ENCODE measurements at places on chromosomes 6 and 20. TPM values are rescaled to one million over a fixed set of nuclear protein-coding genes. Genes with fewer than 3 reads are reported as not detected.

NAA20 gene
- 38.5 TPM for total RNA-seq

HLA-B gene
- 497 TPM for total RNA-seq

PLA2G7 gene
- total RNA-seq: not detected

GINS1 gene
- total RNA-seq: 0.42 TPM

AGER gene
- 0.83 TPM for total RNA-seq

PNPLA1 gene
- not detected for total RNA-seq

SPDEF gene
- total RNA-seq: not detected

VWA7 gene
- 0.45 TPM for total RNA-seq

MACROD2 gene
- 2.5 TPM for total RNA-seq

LST1 gene
- 7.9 TPM for total RNA-seq

GRCh38 chr6:73579851-73580246 is 59.0 kb upstream of the EEF1A1 start:
- no peak for DNase-seq

DNA sequence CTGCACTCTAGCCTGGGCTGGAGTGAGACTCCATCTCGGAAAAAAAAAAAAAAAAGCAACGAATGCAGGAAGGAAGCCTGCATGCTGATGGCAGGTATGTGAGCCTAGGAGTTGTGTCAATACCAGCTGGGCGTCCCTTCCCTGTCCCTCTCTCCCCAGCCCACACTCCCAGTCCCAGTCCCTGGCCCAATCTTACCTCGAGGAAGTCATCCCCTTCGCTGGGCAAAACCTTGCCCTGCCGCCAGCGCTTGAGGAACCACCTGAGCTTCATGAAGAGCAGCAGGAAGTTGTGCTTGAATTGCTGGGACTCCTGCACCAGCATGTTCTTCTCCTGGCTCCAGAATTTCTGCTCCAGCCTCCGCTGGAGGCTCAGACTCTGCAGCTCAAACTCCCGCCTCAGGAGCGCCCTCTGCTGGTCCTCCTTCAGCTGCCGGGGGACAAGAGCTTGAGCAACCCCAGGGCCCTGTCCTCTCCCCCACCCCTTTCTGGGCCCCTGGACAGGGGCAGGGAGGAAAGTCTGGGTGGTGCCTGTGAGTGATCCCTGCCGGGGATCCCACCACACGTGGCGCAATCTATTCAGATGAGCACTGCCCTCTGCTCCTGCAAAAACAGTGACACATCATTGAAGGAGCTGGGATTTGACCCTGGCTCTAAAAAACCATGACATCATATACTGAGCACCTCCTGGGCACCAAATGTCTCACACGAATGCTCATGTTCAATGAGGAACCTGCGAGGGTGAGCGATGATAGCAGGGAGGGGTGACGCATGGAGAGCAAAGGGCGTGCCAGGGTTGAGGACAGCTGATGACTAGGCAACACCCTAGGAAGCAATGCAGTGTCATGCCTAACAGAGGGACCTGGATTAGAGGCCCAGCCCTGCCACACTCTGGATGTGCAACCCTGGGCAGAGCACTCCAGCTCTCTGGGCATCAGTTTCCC is 35.0 kb upstream of the DSN1 start:
- DNase-seq: no peak

DNA sequence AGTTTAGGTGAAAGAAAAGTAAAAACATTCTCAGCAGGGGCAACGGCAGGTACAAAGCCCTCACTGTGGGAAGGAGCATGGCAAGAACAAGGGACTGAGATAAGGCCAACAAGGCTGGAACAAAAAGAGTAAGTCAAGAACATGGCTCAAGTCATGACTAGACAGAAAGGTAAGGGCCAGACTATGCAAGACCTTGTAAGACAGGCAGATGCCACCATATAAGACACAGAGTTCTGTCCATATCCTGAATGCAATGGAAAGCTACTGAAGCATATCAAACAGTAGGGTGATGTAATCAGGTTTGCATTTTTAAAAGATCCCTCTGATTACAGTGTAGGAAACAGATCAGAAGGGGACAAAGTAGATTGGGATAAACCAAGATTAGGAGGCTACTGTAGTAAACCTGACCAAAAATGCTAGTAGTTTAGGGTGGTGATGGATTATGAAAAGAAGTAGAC is 5.5 kb downstream of the REV3L start:
- no peak for DNase-seq

DNA sequence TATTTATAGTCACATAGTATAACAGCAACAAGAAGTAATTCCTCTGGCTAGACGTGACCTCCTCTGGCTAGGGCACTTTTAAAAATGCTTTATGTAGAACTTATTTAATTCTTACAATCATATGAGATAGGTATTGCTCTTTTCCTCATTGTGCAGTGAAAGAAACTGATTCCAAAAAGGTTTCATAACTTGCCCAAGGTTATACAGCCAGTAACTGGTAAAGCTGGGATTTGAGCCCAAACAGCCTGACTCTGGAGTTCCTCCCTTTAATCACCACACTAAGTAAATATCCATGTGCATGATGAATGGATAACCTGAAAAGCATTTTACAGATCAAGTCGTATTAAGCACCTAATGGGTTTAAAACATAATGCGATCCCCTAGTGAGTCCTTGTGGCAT is 214.6 kb downstream of the PRL start:
- DNase-seq: no peak

- no peak for DNase-seq
Observed at GRCh38 chr20:32941155-32941885, 62.9 kb downstream of the SUN5 start.

GRCh38 chr6:113362301-113363047 is 494.7 kb upstream of the MARCKS start:
- no peak for DNase-seq

DNA sequence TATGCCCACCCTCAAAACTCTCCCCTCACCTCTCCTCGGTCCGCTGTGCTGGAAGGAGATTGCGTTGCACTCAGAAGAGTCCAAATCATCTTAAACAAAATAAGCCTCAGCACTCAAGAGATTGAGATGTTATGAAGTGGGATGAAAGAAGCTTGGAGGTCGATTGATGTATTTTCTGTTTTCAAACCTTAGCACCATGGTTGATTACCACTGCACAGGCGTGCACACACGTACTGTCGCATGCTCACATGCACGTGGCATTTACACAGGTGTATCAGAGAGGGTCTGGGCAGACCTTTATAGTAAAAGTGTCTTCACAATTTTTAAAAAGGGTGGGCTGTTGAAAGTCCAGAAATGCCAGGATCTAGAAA is 612 bp upstream of the AGPAT4 start:
- no peak for DNase-seq

DNA sequence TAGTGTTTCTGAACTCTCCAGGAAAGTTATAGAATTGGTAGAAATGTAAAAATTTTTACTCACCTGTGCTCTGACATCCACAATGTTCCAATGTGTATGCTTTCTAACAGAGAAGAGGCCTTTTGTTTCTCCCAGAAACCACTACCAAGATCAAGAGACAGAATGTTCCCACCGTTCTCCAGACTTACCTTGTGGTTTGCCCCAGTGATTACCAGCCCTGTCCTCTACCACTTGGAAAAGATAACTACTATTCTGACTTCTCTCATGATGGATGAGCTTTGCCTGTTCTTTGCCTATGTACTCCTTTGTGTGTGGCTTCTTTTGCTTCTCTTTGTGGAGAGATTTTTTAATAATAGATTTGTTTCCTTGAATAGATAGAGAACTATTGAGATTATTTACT is 173.0 kb upstream of the SCGN start:
- no peak for DNase-seq

DNA sequence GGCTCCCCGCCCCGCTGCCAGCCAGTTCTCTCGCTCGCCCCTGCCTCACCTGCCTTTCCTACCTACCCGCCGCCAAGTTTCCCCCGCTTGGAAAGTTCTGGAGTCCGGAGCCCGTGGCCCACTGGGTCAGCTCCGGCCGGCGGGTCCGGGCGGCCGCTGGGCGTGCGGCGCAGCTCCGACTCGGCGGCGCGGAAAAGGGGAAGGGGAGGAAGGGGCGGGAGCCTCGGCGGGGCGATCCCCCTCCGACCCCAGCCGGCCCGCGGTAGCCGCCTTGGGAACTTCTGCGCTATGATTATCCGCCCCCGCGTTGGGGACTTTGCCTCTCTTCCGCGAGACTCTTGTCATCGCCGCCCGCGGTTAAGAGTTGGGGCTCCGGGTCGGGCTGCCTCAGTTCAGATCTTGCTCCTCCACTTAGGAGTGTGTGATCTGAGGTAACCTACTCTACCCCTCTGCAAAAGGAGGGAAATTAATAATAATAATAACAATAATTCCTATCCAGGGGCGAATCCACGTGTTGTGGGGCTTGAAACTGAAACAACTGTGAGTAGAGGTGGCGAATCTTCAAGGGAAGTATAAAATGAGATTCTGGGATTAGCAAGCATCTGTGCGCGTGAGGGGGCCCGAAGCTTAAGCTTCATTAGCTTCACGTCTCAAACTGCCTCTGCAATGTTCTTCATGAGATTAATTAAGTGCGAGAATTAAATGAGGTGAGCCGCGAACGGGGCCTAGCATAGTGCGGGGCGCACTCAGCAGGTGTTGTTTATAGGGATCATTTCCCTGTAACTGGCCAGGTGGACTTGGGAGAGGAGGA is 30.8 kb downstream of the SF3B5 start:
- DNase-seq: no peak

- DNase-seq: peak; percentile 72
Observed at GRCh38 chr6:39391182-39391581, 68.7 kb upstream of the KCNK16 start.

DNA sequence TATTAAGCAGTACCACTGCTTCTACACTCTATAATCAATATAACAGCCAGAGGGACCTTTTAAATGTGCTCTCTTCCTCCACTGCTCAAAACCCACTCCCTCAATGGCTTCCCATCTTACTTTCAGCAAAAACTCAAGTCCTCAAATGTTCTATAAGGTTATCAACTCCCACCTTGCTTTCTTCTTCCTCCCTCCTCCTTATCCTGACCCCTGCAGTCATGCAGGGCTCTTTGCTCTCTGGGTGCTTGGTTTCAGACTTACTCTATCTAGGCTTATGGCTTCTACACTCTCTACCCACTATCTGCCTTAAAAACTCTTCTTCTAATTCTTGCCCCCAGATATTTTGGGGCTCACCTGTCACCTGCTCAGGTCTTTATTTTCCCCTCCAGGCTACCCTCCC is 5.3 kb downstream of the ARHGAP18 start:
- DNase-seq: no peak

- no peak for DNase-seq
Observed at GRCh38 chr6:120853489-120853888, 480.8 kb downstream of the TBC1D32 start.

- DNase-seq: no peak
Observed at GRCh38 chr20:3560578-3560977, 89.8 kb downstream of the ATRN start.

GRCh38 chr20:46119028-46119546 is 973 bp downstream of the CD40 start:
- no peak for DNase-seq

- DNase-seq: no peak
Observed at GRCh38 chr20:7772371-7772770, 167.9 kb downstream of the HAO1 start.

- DNase-seq: no peak
Observed at GRCh38 chr6:41705996-41706835, 29.2 kb downstream of the TFEB start.

DNA sequence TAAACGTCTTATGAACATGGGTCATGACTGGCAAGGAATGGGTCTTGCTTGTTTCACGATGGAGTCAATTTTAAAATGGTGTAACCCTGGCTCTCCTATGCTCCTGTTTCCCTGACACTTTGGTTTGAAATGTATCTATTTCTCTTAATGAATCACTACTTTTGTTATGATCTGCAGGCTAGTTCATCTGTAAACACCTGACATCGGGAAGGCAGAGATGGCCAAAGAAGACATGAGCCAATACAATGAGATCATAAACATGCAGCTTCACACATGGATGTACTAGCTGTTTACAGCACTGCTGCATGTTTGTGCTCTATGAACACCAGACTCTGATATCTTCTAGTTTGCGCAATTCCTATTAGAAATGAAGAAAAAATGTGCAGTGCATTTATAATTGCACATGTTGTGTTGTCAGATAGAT is 11.0 kb upstream of the RAD21L1 start:
- DNase-seq: no peak

- no peak for DNase-seq
Observed at GRCh38 chr6:96015518-96016333, at the start of gene FUT9. Gene FUT9, plus strand, starts transcription at chr6:96015974. Its CDS starts 187,182 bp downstream, at chr6:96203156.

DNA sequence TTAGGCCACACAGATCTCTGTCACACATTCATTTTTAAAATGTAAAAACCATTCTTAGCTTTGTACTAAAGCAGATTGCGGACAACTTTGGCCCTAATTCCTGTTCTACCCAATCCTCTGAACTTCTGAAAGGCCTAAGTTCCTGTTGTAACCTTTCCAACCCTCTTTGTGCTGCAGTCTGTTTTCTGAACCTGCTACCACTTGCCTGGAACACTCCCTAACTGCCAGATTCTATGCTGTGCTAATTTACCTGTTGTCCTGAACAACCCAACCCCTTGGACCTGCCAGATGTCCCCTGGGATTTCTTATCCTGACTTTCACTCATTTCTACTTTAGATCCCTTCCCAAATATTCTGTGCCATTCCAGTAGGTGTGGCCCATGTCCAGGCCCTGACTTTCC is 398.7 kb downstream of the ZFAND3 start:
- peak; percentile 72 for DNase-seq

DNA sequence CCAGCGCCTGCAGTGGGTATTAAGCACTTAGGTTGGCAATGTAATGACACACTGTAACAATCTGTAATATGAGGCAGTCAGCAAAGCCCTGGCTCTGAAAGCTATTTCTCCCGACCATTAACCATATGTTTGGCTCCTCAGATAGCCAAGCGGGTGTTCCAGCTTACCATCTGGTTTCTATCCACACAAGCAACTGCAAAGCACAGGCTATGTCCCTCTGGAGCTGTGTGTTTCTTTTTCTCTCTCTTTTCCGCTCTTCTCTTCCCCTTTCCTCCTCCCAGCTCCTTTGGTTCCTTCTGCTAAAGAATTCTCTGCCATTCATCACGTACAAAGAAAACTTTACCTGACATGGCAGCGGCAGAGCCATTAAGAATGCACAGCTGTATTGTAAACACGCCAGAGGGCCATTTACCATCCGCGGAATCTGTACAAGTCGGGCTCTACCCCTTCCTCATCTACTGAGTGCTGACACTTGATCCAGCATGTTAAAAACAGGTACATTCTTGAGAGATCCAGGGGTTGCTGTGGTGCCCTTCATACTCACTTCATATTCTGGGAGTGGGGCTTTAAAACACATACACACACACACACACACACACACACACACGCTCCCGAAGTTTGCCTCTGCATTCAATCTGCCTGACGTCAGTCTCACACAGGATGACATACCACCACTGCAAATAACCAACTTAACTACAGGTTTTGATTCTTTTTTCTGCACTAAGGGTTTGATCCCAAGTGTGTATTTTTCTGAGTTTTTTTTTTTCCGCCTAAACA is 77.2 kb downstream of the BACH2 start:
- DNase-seq: no peak

GRCh38 chr6:168097621-168098430 is 18.8 kb upstream of the FRMD1 start:
- no peak for DNase-seq

DNA sequence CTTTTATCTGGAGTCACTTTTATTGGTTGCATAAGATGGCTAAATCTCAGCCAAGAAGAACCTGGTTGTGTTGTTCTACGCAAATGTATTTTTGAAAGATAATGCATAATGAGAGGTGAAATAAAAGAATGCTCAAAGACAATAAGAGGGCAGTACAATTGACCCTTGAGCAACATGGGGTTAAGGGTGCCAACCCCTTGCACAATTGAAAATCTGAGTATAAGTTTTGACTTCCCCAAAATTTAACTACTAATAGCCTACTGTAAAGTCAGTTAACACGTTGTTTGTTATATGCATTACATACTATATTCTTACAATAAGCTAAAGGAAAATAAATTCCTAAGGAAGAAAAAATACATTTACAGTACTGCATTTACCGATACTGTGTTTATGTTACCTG is 5.9 kb downstream of the RNF146 start:
- no peak for DNase-seq

GRCh38 chr6:149964308-149965193 is 808 bp downstream of the ULBP1 start:
- DNase-seq: no peak
